ENCODE measurements at places on chromosomes 4 and X.
A peak's percentile ranks its signal among the peaks of the same experiment; 100 is the strongest.

DNA sequence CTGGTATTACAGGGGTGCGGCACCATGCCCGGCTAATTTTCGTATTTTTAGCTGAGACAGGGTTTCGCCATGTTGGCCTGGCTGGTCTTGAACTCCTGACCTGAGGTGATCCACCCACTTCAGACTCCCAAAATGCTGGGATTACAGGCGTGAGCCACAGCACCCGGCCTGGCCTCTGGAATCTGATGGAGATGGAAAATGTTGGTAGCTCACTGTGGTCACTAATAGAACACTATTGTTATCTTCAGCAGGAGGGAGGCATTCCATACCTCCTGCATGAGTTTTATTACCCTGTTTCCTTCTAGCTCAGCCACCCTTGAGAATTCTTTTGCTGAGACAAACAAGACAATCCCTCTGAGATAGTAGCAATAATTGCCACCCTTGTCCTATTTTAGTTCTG lies 105.0 kb downstream of the SHROOM3 start:
- H3K36me3 ChIP-seq, result no peaks in the 10 kb centered on the region
- no peak overlapping the region for H3K4me3 ChIP-seq
- DNase-seq, result no peak
- H3K27ac ChIP-seq, result no peak overlapping the region

- peaks cover 32% of the 10 kb centered on the region for H3K4me1 ChIP-seq
- peak overlapping the region; percentile 59 for H3K27ac ChIP-seq
- no peak for DNase-seq
- H3K36me3 ChIP-seq, result no peaks in the 10 kb centered on the region
- H3K27me3 ChIP-seq, result no peaks in the 10 kb centered on the region
Observed at GRCh38 chr4:42655269-42655637, 1.7 kb downstream of the ATP8A1 start.

DNA sequence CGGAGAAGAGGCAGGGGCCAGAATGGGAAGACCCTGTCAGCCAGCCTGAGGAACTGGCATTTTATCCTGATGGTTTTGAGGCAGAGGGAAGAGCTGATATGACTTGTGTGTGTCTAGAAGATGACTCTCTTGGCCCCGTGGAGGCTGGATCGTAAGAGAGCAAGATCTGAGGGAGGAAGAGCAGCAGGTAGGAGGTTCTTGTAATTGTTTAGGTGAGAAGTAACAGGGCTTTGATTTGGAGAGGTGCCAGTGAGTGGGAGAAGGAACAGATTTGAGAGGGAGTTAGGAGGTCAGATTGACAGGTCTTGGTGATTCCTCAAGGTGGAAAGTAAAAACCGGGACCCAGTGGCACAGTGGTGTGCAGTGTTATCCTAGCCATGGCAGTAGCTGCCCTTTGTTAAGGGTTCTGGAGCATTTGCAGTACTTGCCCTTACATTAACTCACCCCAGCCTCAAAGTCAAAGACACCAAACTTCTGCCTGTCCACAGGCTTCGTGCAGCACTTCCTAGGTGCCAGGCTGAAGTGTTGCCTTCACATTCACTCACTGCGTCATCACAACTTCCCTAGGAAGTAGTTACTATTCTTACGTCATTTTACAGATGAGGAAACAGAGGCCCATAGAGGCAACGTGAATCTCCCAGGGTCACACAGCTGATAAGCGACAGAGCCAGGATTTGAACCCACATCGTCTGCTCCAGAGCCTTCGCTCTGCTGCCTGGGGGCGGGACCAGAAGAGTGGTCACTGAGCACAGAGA lies 23.7 kb downstream of the RTL5 start:
- peaks cover 20% of the 10 kb centered on the region for H3K4me1 ChIP-seq
- no peak overlapping the region for H3K4me3 ChIP-seq
- no peaks in the 10 kb centered on the region for H3K27me3 ChIP-seq
- no peak for DNase-seq
- no peak overlapping the region for H3K27ac ChIP-seq
- H3K36me3 ChIP-seq, result no peaks in the 10 kb centered on the region

GRCh38 chr4:128354205-128354821 lies 66.7 kb upstream of the PGRMC2 start:
- H3K27me3 ChIP-seq, result no peaks in the 10 kb centered on the region
- no peak overlapping the region for H3K4me3 ChIP-seq
- H3K27ac ChIP-seq, result no peak overlapping the region
- no peaks in the 10 kb centered on the region for H3K4me1 ChIP-seq

GRCh38 chrX:110208092-110208491 lies 109.8 kb downstream of the AMMECR1 start:
- no peaks in the 10 kb centered on the region for H3K4me1 ChIP-seq
- no peak for DNase-seq
- H3K36me3 ChIP-seq, result no peaks in the 10 kb centered on the region
- H3K27me3 ChIP-seq, result no peaks in the 10 kb centered on the region

DNA sequence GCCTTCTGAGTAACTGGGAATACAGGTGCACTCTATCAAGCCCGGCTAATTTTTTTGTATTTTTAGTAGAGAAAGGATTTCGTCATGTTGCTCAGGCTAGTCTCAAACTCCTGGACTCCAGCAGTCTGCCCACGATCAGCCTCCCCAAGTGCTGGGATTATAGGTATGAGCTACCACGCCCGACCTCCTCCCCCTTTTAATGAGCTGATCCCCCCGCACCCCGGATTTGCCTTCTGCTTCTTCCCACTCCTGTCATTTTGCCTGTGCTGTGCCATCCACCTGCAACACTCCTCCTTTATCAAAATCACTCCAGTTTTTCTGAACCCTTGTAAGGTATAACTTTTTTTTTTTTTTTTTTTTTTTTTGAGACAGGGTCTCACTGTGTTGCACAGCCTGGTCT lies 33.4 kb downstream of the SPINK2 start:
- H3K27ac ChIP-seq, result no peak overlapping the region
- no peak for DNase-seq
- H3K36me3 ChIP-seq, result no peaks in the 10 kb centered on the region
- H3K27me3 ChIP-seq, result no peaks in the 10 kb centered on the region

- no peak overlapping the region for H3K27ac ChIP-seq
- H3K36me3 ChIP-seq, result no peaks in the 10 kb centered on the region
- no peaks in the 10 kb centered on the region for H3K27me3 ChIP-seq
- no peak overlapping the region for H3K4me3 ChIP-seq
Observed at GRCh38 chr4:140693562-140693961, 62.6 kb downstream of the TBC1D9 start.

DNA sequence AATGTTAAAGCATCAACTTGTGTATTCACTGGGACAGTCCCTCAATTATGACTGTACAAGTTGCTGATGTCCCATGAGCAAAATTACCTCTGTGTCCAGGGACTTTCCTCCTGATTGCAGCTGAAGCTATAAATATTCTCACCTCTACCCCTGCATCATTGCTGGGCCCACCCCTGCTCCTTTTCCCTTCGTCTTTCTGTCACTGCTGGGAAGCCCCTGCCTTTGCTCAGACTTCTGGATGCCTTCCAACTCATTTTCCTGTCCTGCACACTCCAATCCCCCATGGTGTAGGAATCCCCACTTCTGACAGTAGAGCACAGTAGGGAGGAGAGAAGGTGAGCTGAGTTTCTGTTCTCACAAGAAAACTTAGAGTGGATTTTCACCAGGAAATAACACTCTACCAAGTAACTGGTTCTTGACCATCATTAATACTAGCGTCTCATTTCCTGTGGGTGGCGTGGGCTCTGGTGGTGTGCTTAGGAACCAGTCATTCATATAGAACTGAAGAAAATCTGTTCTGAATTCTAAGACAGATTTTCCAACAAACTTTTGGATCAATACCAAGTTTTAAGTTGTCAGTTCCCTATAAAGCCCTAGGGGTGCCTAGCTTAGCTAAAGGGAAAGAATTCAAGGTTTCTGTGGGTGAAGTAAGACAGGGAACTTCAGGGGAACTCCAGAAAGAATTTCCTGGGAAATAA lies 136.2 kb upstream of the MED14 start:
- no peak overlapping the region for H3K4me3 ChIP-seq
- DNase-seq, result no peak
- H3K27ac ChIP-seq, result no peak overlapping the region
- no peaks in the 10 kb centered on the region for H3K4me1 ChIP-seq
- H3K36me3 ChIP-seq, result no peaks in the 10 kb centered on the region

GRCh38 chrX:39158801-39159657 lies 357.8 kb downstream of the MID1IP1 start:
- H3K27me3 ChIP-seq, result no peaks in the 10 kb centered on the region
- no peak overlapping the region for H3K4me3 ChIP-seq
- no peaks in the 10 kb centered on the region for H3K36me3 ChIP-seq
- no peak for DNase-seq

DNA sequence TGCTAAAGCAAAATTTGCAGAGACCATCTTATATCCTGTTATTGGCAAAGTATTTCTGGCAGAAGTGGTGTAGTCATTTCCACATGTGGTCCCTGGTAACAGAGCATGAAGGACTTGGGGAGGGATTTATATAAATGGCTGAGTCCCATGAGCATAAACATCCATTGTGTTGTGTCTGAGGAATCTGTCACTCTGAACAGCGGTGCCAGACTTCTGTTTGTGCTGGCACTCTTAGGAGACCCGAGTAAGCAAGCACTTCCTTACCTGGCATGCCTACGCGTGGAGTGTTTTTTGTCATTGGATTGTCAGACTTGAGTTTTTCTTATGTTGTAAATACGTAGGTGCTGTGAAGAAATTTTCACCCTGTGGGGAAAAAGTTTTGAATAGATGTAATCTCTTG lies 285.9 kb downstream of the ARHGAP10 start:
- no peaks in the 10 kb centered on the region for H3K36me3 ChIP-seq
- DNase-seq, result no peak
- H3K27me3 ChIP-seq, result no peaks in the 10 kb centered on the region
- H3K4me3 ChIP-seq, result no peak overlapping the region
- H3K27ac ChIP-seq, result no peak overlapping the region

DNA sequence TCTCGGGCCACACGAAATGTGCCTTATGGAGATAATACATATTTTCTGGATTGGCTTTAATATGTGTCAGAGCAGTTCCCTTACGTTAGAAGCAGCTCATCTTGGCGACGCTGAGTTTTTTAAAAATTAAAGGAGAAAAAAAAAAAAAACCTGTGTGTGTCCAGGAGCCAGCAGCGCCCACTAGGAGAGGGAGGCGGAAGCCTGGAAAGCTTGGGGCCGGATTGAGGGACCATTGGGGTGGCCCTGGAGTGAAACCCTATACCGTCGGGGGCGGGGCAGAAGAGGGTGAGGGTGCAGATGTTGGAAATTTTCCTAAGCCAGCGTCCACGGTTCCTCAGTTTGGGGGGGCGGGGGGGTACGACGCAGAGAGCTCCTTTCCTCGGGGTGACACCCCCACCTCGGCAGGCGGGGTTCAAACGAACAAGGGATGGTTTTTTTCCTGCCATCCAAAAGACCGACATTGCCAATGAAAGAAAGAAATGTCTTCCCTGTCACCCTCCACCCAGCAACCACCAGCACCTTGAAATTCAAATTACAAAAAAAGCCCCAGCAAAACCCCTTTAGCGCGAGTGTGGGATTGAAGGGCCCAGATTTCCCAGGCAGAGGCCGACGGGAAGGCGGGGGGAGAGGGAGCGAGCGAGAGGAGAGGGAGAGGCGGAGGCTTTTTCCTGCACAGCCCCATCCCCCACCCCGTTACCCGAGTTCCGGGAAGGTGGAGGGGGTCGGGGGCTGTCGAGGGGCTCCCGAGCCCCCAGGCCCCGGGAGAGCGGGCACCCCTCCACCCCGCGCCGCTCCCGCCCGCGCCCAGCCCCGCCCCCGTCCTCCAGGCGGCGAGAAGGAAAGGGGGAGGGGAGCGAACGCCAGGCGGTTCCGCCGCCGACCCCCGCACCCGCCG lies 859 bp downstream of the SMARCA1 start:
- DNase-seq, result no peak
- no peak overlapping the region for H3K27ac ChIP-seq
- peak overlapping the region; percentile 45 for H3K4me3 ChIP-seq
- no peaks in the 10 kb centered on the region for H3K27me3 ChIP-seq
- no peaks in the 10 kb centered on the region for H3K36me3 ChIP-seq

DNA sequence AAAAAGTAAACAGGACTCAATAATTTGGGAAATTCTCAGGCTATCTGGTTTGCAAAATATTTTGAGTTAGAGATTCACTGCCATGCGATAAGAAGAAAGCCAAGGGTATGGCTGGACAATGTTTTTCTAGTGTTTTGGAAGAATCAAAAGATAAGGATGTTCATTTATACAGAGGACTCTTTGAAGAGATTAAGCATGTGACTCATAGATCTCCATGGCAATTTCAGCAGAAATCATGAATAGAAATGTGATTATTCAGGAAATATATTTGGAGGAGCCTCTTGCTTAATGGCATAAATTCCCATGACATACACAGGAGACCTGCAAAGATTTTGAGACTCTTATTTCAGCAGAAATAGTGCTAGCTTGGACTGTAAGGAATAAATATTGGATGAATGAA lies 16.7 kb upstream of the FRAS1 start:
- no peak overlapping the region for H3K27ac ChIP-seq
- DNase-seq, result no peak
- H3K4me3 ChIP-seq, result no peak overlapping the region
- no peaks in the 10 kb centered on the region for H3K36me3 ChIP-seq
- H3K27me3 ChIP-seq, result no peaks in the 10 kb centered on the region
- H3K4me1 ChIP-seq, result no peaks in the 10 kb centered on the region

- H3K27me3 ChIP-seq, result no peaks in the 10 kb centered on the region
- peaks cover 11% of the 10 kb centered on the region for H3K4me1 ChIP-seq
- H3K36me3 ChIP-seq, result peaks cover 5% of the 10 kb centered on the region
Observed at GRCh38 chrX:13747836-13748235, 13.3 kb downstream of the OFD1 start.

DNA sequence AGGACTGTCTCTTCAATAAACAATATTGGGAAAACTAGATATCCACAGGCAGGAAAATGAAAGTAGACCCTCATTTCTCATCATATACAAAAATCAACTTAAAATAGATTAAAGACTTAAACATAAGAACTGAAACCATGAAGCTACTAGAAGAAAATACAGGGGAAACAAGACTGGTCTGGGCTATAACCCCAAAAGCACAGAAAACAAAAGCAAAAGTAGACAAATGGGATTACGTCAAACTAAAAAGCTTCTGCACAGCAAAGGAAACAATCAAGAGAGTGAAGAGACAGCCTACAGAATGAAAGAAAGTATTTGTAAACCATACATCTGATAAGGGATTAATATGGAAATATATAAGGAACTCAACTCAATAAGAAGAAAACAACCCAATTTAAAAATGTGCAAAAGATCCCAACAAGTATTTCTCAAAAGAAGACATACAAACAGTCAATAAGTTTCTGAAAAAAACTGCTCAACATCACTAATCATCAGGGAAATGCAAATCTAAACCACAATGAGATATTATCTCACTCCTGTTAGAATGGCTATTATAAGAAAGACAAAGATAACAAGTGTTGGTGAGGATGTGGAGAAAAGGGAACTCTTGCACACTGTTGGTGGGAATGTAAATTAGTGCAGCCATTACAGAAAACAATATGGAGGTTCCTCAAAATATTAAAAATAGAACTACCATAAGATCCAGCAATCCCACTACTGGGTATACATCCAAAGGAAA lies 325.3 kb upstream of the RASGEF1B start:
- no peaks in the 10 kb centered on the region for H3K27me3 ChIP-seq
- H3K4me1 ChIP-seq, result no peaks in the 10 kb centered on the region
- no peak for DNase-seq
- no peak overlapping the region for H3K27ac ChIP-seq
- no peak overlapping the region for H3K4me3 ChIP-seq

GRCh38 chr4:87120411-87121162 lies 99.8 kb downstream of the KLHL8 start:
- no peaks in the 10 kb centered on the region for H3K27me3 ChIP-seq
- DNase-seq, result no peak
- no peak overlapping the region for H3K27ac ChIP-seq
- H3K4me3 ChIP-seq, result no peak overlapping the region

GRCh38 chr4:140152013-140152703 lies 1.8 kb downstream of the MAML3 start:
- no peak overlapping the region for H3K27ac ChIP-seq
- H3K4me3 ChIP-seq, result peak overlapping the region; percentile 95
- H3K4me1 ChIP-seq, result peaks cover 5% of the 10 kb centered on the region
- no peaks in the 10 kb centered on the region for H3K27me3 ChIP-seq
- H3K36me3 ChIP-seq, result no peaks in the 10 kb centered on the region
- DNase-seq, result peak; percentile 42

Data from CD8-positive, alpha-beta memory T cell (primary cell).